ENCODE measurements at places on chromosomes 7 and 10.

DNA sequence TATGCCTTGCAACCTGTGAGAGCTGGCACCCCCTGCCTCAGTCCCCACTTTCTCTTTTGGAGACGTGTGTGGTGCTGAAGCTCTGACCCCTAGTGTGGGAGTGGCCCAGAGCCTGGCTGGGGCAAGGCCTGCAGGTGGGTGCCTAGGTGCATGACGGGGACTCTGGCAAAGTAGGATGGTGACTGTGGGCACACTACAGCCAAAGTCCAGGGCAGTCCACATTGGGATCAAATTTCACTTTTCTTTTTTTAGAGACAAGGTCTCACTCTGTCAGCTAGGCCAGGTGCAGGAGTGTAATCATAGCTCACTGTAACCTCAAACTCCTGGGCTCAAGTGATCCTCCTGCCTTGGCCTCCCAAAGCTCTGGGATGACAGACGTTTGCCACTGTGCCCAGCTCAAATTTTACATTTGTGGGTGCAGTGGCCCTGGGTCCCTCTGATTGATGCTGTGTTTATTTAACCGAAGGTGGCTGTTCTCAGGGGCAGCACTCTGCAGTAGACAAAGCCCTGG is 52.3 kb downstream of the NEURL1 start:
- no peak for DNase-seq

DNA sequence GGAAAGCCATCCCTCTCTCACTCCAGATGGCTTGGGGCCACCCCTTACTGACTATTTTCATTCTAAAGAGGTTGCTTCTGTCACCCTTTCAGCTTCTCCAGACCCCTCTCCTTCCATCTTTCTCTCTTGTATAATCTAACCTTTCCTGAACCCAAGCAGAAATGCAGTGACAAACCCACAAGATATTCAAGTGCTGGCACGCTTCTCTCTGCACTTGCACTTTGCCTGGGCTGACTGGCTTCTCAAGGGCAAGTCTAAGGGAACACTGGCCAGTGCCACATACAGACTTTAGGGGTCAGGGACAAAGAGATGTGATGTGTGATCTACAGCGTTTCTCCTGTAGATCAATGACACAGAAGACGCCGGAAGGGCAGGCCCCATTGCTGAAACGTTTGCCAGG is 150.4 kb upstream of the LANCL2 start:
- DNase-seq = no peak

DNA sequence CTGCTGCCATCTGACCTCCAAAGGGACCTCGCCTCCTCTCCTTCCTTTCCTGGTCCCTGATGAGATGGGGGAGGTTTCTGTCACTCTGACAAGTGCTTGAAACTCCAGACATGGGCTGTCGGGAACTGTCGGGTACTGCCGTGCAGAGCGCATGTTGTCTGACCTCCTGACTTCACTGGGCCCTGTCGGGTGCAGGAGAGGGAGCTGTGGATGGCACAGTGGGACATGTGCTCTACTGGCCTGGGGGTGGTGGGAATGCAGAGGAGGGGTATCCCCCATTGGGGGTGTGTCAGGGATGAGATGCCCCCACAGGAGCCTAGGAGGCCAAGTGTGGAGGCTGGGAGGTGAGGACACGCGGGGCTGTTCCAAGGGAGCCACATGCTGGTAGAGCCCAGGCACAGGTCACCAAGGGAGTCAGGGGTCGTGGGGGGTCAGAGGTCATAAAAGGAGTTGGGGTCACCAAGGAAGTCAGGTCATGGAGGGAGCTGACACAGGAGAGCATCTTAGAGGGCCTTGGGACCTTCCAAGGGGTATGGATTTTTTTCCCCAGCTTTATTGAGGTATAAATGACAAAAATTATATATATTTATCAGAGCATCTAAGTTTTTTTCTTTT is 30.9 kb downstream of the TMEM120A start:
- no peak for DNase-seq

- no peak for DNase-seq
Observed at GRCh38 chr10:4306871-4307270, 519.1 kb upstream of the AKR1E2 start.

DNA sequence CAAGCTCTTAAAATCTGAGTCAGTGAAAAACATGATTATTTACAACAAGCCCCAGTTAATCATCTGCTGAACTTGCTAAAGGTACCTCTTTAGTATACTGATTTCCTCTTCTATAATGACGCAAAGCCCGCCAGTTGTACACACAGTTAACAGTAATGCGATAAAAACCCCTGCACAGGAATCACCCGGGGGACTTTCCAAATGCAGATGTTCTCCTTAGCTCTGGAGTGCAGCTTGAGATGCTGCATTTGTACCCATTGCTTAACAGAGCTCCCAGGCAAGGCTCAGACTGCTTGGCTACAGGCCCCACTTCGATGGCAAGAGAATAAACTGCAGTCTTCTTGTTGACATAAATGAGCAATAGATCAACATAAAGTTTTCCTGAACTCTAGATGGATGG is 279.6 kb upstream of the HGF start:
- DNase-seq = no peak

- no peak for DNase-seq
Observed at GRCh38 chr10:70732569-70732968, 52.6 kb downstream of the TBATA start.

- DNase-seq = no peak
Observed at GRCh38 chr10:110498982-110499795, 1.5 kb downstream of the DUSP5 start.

GRCh38 chr7:121582258-121582657 is 186.2 kb upstream of the FAM3C start:
- DNase-seq = no peak

DNA sequence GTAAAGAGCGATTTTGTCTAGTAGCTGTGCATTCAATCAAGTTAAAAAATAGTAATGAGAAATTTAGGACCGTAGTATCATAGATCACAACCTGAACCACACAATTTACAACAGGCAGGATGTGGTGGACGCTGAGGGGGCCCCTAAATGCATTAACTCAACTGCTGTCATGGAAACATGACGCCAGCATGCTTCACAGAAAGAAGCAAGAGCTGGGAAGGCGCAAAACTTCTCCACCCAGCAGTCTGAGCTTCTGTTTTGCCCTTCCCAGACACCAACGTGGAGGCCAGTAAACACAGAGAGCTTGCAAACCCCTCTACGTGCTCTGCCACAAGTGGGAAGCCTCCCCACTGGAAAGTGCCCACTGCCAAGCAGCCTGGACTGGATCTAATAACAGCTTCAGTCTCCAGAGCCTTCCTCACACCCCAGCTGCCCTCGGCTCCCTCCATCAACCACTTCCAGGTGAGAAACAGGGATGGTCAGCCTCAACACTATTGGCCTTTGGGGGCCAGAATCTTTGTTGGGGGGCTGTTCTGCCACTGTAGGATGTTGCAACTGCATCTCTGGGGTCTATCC is 151.8 kb downstream of the SFMBT2 start:
- no peak for DNase-seq

GRCh38 chr10:62473241-62473640 is 99.1 kb downstream of the ZNF365 start:
- no peak for DNase-seq

- DNase-seq = no peak
Observed at GRCh38 chr7:135215698-135216097, 4.4 kb upstream of the WDR91 start.

DNA sequence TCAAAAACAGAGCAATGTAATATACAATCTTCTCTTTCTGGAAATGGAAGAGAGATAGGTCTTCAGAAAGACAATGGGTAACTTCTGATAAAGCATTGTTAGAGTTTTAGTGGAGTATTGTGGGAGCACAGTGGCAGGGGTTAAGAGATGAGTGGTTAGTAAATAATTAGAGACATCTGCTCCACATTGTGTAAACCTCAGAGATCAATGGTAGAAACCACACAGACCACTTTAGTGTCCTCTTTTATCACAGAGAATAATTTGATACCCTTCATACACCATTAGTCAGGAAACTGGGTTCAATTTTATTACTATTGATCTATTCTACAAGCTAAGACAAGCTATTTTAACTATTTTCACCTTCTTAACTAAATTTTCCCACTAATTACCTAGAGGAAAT is 35.9 kb upstream of the MAGI2 start:
- no peak for DNase-seq

GRCh38 chr7:121575194-121575765 is 179.2 kb upstream of the FAM3C start:
- no peak for DNase-seq

GRCh38 chr10:76643511-76643911 is 994.1 kb downstream of the KCNMA1 start:
- DNase-seq = no peak

GRCh38 chr7:121871188-121871587 is 1.8 kb upstream of the PTPRZ1 start:
- DNase-seq = no peak

- no peak for DNase-seq
Observed at GRCh38 chr10:72335394-72336258, 19.1 kb downstream of the DNAJB12 start.

- DNase-seq = no peak
Observed at GRCh38 chr7:143487566-143487965, 9.9 kb downstream of the TAS2R41 start.

DNA sequence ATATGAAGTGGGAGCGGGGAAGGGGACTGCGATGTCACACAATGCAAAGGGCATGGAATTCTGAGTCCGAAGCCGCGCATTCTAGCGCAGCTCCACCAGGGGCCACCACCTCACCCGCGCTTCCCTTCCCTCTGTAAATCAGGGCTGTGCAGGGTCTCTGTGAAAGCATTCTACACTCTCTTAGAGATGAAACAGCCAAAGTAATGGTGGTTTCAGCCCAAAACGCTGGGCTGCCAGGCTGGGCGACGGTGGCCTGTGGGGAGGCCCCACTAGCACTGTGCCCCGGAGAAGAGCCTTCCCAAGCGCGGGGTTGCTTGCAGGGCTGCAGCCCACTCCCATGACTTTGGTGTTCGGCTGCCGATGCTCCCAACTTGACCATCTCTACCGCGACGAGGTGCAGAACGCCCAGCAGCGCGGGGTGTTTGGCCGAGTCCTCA is 11.4 kb downstream of the ATG9B start:
- DNase-seq = no peak

GRCh38 chr7:142111499-142111898 is at the start of gene MGAM2:
TSS of gene MGAM2 (plus strand) at chr7:142111718. CDS start at chr7:142116874, 5,156 bp downstream.
- DNase-seq = no peak

DNA sequence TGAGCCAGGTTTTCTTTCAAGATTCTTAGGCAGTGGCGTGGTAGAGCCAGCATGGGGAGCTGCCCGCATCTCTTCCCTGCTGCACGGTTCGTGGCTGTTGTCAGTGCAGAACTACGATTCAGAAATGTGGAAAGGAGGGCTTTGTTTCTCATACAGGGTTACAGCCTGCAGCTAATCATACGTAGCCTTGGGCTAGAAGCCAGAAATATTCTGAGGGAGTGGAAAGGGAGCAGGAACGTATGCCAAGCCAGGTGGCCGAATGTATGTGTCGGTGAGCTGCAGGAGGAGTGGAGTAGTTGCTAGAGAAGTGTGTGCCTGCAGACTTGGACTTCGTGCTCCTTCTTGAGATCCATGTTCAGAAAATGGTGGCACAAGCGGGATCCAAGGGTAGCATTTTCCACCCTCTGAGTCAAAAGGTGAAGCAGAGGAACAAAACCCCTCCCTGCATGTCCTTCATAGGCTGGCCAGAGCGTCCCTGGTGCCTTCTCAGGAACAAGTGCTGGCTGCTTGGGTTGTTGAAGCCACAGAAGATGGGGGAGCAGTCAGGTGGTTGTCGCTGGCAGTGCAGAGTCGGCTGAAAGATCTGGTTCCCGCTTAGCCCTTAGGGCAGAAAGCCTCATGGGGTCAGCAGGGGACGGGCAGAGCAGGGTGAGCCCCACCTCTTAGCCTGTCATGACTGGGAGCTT is 40.9 kb downstream of the LANCL2 start:
- no peak for DNase-seq

- no peak for DNase-seq
Observed at GRCh38 chr7:17523813-17524739, 225.6 kb downstream of the AHR start.

GRCh38 chr7:33824911-33825459 is 80.4 kb upstream of the BMPER start:
- DNase-seq = no peak

GRCh38 chr7:142787034-142787768 is 16.4 kb downstream of the PRSS2 start:
- DNase-seq = no peak

- DNase-seq = no peak
Observed at GRCh38 chr7:106462365-106462859, 177.6 kb upstream of the NAMPT start.

- peak; percentile 22 for DNase-seq
Observed at GRCh38 chr10:94546049-94546900, 687 bp downstream of the HELLS start.

DNA sequence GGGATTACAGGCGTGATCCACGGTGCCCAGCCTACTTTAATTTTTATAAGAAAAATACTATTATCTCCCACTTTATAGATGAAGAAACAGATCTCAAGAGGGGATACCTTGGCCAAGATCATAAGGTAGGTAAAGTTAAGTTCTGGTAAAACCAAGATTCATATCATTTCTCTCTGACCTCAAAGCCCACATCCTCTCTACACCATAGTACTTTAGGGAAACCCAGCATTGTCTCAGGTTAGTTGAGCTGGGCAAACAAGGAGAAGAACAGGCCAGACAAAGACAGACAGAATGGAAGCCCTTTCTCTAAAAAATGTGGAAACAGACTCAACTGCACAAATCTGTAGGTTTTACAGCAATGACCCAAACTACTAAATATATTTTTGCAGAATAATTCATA is 197.7 kb upstream of the FRMD4A start:
- no peak for DNase-seq

- no peak for DNase-seq
Observed at GRCh38 chr10:75646916-75647315, 215.5 kb downstream of the LRMDA start.

DNA sequence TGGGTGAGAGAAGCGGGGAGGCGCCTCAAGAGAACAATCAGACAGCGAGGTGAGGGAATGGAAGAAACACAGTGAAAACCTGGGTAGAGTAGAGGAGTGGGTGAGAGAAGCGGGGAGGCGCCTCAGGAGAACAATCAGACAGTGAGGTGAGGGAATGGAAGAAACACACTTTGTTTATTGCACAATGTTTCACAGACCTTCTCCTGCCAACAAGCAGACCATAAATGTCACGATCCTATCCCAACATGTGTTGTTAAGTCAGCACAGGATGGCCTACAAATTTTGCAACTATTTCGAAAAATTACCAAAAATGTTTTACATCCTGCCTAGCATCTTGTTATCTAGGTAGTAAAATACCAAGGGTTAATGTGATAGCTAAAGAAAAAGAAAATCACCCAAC is 115.3 kb downstream of the JAZF1 start:
- no peak for DNase-seq

DNA sequence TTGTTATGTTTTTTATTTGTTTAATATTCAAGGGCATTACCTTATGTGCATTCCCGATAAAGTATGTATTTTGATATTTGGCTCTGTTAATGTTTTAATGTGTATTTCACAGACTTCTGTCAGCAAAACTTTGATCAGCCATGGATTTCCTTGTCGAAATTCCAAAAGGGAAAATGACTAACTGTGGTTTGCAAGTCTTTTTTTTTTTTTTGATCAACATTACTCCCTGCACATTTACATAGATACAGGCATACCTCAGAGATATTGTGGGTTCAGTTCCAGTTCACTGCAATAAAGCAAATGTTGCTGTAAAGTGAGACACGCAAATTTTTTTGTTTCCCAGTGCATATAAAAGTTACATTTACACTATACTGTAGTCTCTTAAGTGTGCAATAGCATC is 351.9 kb downstream of the CXCL12 start:
- peak; percentile 30 for DNase-seq

Measured in HS-5 (cell line).